ENCODE measurements at places on chromosomes 13 and 19. TPM values are rescaled to one million over a fixed set of nuclear protein-coding genes. Genes with fewer than 3 reads are reported as not detected.

GRCh38 chr13:59475911-59476310, 687.8 kb downstream of the DIAPH3 start:
- no peak for DNase-seq

- DNase-seq, result peak; percentile 67
These were observed 349.0 kb downstream of the EFNB2 start for GRCh38 chr13:106186366-106187030.

GRCh38 chr13:40622761-40623160, 43.7 kb downstream of the FOXO1 start:
- no peak for DNase-seq

- DNase-seq, result no peak
These were observed 23.5 kb downstream of the FAM187B start for GRCh38 chr19:35204799-35205732.

GRCh38 chr19:18904334-18905057, 8.5 kb upstream of the CERS1 start:
- no peak for DNase-seq

- no peak for DNase-seq
These were observed 631.3 kb downstream of the EFNB2 start for GRCh38 chr13:105904034-105904742.

The CLDN10 gene
- total RNA-seq, result not detected

- DNase-seq, result no peak
These were observed 11.7 kb downstream of the PRR36 start for GRCh38 chr19:7862413-7862951.

DNA sequence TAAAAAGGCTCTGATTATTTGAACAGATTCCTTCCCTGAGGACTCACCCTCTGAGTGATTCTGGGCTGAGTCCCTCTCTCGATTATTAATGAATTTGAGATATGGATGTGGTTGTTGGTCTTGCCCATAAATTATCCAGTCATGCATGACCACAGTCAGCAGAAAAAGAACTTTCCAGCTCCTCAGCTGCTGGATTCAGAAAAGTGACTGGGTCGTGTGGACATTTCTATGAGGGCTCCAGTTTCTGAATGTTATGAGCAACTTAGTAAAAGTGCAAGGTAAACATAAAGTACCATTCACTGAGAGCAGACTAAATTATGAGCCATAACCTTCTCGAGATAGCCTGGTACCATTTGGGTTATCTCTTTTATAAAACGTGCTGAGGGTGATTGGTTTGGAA, 100.1 kb upstream of the CLDN10 start:
- DNase-seq, result no peak

The ZNF221 gene
- 5.8 TPM for total RNA-seq

GRCh38 chr19:3684817-3685410, 15.4 kb downstream of the PIP5K1C start:
- no peak for DNase-seq

GRCh38 chr13:103315711-103316110, 249.5 kb upstream of the SLC10A2 start:
- DNase-seq, result no peak

DNA sequence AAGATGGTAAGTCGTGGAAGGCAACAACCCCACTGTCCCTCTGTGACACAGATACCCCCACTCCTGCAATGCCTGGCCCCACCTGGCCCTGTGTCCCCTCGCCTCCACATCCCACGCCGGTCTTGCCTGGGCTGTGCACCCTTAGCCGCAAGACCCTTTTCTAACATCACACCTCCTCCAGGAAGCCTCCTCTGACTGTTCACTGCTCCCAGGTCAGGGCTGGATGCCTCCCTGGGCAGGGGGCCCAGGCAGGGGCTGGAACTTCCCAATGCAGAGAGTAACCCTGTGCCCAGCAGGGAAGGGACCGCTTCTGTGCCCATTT, 1.3 kb downstream of the FBN3 start:
- DNase-seq, result no peak

DNA sequence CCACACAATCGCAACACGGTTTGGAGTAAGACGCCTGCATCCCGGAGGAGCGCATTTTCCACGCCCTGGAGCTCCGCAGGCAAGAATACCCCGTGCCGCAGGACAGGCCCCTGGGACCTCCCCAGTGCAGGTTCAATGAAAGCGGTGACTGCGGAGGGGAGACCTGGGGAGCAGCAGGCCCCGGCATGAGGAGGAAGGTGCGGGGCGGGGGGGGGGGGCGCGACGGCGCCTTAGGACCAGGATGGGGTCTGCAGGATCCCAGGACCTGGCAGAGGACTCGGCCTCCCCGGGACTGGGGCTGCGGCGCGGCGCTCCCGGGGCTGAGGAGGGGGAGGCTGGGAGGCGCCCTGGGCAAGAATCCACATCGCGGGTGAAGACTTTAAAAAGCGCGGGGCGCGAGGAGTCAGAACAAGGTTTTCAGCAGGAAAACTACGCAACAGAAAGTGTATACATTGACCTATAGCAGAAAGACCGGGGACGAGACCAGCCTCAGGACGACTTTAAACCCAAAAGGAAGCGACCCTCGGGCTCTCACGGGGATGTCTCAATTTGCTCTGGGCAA, 432 bp downstream of the ZNF611 start:
- DNase-seq, result no peak

The SOX1 gene
- total RNA-seq, result not detected

The IGSF23 gene
- total RNA-seq, result not detected

GRCh38 chr19:20791806-20792205, 15.7 kb downstream of the ZNF66 start:
- no peak for DNase-seq

GRCh38 chr19:33719366-33720154, 77.1 kb upstream of the KCTD15 start:
- no peak for DNase-seq

- no peak for DNase-seq
These were observed 58.7 kb upstream of the RGCC start for GRCh38 chr13:41398494-41399170.

Data from A172 (cell line).